ENCODE measurements at places on chromosomes 6 and 20.

DNA sequence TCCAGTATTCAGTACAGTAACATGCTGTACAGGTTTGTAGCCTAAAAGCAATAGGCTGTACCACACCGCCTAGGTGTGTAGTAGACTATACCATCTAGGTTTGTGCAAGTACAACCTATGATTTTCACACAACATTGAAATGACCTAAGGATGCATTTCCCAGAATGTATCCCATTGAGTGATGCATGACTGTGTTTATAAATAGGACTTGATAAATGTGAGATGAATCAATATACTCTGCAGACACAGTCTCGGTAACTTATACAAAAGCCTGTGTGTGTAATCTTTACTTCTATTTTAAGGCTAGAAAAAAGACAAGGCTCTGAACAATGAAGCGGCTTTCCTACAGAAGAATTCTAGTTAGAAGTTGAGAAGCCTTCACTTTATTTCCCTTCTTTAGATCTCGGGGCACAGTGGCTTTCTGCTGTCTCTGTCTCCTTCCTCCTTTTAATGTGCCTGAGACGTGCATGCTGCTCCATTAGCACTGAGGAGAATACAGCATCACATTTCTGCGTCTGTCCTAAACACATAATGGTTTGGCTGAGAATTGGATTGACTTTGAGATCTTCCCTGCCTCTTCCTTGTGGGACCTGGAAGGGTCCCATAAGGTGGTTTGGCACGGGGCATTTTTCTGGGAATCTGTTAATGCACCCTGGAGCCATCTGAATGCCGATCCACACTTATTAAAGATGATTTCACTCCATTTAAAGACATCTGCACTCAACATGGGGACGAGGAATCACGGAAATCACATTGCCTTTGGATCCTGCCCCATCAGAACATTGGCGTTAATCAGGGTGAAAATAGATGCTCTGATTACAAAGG, 112.5 kb downstream of the SCML4 start:
- no peak for DNase-seq

DNA sequence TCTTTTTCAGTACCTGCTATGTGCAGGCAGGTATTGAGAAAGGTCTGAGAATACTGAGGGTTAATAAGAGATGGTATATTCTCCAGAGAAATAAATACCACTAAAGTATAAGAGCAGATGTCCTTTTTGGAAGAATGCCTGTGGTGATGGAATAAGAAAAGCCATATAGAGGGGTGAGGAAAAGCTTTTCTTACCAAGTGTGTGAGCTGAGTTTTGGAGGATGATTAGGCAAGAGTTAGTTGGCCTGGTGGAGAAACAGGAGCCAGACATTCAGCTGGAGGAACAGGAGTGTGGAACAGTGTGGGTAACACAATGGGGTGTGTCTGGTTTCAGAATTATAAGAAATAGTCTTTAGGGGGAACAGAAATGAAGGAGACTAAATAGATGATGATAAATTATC, 19.9 kb downstream of the ZNF451 start:
- no peak for DNase-seq

DNA sequence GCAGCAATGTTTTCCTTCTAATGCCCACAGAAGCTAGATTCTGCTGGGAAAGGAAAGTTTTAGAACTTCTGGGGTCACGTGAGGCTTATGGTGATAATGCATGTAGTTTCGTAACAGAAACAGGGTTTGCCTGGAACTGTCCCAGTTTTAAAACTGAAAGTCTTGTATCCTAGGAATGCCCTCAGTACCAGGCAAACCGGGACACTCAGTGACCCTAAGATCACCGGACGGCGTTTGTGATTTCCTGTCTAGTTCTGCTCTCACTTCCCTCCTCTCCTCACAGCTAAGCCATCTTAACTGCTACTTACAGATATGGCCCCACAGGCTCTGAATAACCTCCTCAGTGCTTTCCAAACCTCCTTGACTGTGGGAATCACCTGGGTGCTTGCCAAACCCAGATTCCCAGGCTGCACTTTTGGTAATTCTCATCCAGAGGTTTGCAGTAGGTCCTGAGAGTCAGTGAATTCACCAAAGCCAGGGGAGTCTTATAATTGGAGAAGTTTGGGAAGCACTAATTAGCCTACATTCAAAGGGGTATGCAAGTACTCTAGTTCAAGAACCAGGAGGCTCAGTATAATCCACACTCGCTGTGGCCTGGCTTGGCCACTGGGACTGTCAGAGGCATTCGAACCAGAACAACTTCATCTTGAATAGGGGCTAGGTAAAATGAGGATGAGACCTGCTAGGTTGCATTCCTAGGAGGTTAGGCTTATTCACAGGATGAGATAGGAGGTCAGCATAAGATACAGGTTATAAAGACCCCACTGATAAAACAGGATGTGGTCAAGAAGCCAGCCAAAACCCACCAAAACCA, 231.6 kb upstream of the MYLIP start:
- DNase-seq, result no peak

GRCh38 chr6:154457881-154458284, 52.6 kb downstream of the CNKSR3 start:
- no peak for DNase-seq

GRCh38 chr6:52675372-52675771, 4.5 kb downstream of the TMEM14A start:
- no peak for DNase-seq

DNA sequence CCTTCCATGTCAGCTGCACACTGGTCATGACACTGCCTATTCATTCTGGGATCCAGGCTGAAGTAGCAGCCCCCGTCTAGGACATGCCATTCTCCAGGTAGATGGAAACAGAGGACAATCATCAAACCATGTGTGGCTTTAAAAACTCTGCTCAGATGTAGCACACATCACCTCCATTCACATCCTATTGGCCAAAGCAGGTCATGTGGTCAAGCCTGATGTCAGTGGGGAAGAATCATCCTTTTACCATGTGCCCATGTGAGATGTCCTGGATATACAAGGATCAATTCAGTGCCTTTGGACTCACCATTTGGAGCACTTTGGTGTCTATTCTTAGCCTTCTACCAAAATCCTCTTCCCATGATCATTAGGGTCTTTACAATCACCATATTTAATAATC, 99.5 kb downstream of the CDC5L start:
- DNase-seq, result no peak

DNA sequence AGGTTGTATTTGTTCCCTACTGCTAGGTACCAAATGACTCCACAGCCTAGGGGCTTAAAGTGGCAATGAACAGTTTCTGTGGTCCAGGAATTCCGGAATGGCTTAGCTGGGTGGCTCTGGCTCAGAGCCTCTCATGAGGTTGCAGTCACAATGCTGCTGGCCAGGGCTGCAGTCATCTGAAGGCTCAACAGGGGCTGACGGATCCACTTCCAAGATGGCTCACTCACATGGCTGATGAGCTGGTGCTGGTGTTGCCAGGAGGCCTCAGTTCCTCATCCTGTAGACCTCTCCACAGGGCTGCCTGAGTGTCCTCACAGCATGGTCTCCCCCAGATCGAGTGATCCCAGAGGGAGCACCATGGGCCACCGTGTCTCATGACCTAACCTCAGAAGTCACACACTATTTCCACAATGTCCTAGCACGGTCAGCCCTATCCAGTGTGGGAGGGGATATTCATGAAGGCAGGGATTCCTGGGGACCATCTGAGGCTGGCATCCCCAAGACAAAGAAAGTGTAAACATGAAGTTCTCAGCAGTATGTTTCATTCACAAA, 19.0 kb upstream of the BPI start:
- DNase-seq, result no peak

GRCh38 chr6:29451471-29452193, 5.2 kb downstream of the OR11A1 start:
- DNase-seq, result no peak

GRCh38 chr20:2114990-2115681, 13.5 kb downstream of the STK35 start:
- DNase-seq, result no peak

- no peak for DNase-seq
Observed at GRCh38 chr20:8807480-8808201, 261.2 kb upstream of the PLCB4 start.
